NAMALWA (cell line): ENCODE measurements at places on chromosomes 1 and 21.

- no peak for DNase-seq
These were observed 43.5 kb downstream of the ALPL start for GRCh38 chr1:21552715-21553114.

DNA sequence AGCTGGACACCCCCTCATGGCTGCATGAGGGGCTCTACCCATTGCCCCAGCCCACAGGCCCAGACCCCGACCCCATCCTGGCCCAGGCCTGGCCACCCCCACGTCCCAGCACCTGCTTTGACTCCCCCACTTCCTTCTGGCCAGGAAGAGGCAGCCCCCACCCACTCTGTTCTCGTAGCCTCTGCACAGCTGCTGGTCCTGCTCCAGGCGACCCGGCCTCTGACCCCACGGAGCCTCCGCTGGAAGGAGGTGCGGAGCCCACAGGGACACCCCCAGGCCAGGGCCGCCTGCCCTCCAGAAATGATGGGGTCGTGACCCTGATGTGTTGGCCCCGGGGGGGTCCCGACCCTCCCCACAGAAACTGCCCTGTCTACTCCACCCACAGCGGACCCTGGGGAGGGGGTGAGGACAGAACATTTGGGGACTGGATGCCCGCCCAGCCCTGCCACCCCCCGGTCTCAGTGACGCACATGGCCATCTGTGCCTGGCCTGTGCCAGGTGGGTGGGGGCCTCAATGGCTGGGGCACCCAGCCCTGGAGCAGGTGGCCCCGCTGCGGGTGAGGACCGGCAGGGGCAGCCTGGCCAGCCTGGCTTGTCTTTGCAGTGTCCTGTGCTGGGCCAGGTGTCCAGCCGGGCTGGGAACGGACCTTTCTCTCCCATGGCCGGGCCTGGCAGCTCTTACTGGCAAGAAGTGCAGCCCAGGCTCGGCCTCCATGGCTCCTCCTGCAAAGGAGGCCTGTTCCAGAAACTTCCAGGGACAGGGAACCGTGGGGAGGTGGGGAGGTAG, 78.6 kb downstream of the MORN1 start:
- peak; percentile 47 for DNase-seq

DNA sequence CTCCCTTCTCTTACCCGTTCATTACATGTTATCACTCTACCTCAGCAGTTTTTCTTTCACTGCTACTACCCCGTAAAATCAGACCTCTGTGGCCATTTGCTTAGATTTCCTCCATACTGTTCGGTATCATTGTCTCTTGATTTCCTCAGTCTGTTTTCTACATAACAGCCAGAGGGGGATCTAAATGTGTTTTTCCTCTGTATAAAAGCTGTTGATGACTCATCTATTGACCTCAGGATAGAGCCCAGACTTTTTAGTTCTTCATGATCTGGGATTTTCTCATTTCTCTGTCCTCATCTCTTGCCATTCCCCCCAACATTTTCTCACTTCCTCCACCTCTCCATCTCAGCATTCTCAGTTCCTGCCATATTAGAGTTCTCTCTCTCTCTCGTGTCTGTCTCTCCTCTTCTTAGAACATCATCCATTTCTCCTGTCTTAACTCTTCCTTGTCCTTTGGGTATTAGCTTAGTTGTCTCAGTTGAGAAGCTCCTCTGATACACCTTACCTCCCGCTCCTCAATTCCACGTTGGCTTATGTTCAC, 10.5 kb downstream of the OTUD3 start:
- DNase-seq, result no peak

DNA sequence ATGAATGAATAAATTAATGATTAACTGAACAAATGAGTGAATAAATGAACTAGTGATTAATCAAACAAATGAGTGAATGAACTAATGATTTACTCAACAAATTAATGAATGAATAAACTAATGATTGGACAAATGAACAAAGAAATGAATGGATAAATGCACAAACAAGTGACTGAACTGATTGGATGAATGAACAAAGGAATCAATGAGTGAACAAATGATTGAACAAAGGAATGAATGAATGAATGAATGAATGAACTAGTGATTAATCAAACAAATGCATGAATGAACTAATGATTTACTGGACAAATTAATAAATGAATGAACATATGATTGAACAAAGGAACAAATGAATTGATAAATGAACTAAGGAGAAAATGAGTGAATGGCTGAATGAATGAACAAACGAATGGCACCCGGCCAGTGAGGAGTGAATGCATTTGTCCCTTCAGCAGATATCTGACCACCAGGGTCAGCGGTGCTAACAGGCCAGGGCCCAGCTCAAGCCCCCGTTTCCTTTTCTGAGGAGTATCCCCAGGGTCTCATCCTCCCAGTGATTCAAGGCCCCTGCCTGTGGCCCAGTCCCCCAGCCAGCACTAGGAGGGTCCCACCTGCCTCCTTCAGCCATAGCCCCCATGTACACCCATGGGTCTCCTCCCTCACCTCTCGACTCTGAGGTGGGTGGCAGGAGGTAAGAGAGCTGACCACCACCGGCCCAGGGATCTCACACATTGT, 49.9 kb downstream of the WNT9A start:
- DNase-seq, result no peak

DNA sequence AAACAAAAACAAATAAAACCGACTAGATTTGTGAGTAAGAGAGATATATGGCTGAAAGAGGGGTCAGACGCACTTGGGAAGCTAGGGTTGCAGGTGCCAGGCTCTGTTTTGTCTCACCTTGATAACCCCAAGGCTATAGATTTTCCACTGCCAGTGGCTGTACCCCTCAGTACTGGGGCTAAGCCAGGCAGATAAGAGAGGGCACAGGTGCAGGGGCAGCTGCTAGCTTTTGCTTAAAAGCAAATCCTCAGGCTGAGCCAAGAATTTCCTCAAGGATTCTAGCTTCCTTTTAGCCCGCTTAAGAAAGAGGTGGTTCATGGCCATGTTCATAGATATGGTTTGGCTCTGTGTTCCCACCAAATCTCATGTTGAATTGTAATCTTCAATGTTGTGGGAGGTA, 57.9 kb downstream of the OVGP1 start:
- no peak for DNase-seq

GRCh38 chr21:25107708-25108107, 499.6 kb downstream of the MRPL39 start:
- no peak for DNase-seq

DNA sequence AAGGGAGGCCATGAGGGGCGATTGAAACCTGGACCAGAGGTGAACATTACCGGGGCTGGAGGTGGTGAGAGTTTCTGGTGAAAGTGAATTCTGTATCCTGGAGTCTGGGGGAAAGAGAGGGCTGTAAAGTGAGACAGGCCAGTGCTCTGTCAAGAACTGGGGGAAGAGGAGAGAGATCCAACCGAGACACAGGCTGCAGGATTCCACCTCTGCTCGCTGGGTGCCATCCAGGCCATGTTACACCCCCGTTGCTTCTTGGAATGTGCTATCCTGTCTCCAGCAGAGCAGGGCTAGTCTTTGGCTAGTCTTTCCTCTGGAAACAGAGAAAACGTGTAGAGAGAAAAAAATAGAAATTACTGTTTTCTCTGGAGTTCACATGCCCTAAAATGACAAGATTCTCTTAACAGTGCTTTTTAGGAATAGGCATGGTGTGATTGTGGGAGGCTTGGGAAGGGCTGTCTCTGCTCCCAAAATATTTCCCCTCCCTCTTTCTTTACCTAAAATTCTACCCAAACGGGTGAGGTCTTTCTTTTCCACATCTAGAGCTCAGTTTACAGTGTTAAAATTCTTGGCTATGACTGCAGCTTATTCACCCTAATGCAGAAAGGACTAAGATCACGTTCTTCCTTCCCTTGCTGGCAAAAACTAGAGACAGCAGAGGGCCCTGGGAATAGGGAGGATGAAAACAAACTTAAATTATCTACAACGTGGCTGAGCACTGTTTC, 16.5 kb upstream of the OVAAL start:
- DNase-seq, result no peak

DNA sequence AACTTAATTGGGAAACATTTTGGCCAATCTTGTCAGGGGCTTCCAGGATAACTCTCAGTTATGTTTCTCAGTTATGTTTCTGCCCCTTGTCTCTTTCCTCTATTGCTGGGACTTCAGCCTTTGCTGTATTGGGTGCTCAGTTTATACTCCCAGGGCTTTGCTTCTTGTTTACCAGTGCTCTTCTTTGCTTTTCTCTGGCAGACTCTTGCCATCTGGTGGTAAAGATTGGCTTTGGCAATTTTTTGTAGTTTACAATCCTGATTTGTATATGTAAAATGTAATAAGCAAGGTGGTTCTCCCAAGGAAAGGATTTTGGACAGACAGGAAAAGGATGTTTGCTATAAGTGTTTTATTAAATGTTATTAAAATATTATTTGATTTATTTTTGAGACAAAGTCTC, 37.9 kb downstream of the FABP3 start:
- peak; percentile 80 for DNase-seq

- no peak for DNase-seq
These were observed 8.0 kb downstream of the NR5A2 start for GRCh38 chr1:200035397-200035955.

DNA sequence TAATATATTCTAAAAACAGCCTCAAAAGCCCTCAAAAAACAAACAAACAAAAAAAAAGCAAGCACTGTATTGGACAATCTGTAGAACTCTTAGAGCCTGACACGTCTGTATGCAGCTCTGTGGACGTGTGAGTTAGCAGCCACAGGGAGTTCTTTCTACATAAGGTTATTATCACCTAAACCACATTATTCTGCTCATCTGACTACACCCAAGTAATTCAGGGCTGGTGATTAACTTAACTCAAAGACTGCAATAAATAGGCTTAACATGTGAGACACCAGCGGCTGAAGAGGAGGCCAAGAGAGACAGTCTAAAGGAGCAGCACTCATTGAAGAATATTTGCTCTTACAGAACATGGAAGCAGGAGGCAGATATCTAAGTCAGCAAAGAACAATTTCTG, 316.0 kb downstream of the VAV3 start:
- no peak for DNase-seq

DNA sequence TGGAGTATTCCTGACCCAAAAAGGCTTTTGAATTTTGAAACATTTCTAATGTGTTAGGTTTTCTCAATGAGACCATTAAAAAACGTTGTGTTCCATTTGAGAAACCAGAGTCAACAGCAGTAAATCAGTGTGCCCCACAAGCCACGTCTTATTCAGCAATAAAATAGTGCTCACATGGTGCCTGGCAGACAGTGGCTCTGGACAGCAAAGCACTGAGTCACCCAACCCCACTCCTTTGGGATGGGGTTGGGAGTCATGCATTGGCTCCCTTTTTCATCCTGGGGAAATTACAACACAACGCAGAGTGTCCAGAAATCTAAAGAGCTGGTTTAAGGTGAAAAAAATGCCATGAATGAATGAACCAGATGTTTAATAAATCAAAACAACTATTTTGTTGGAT, 46.5 kb downstream of the KCNJ15 start:
- DNase-seq, result no peak
